T1000 (cell line): ENCODE measurements at places on chromosomes 1 and 21.

- DNase-seq = no peak
Measured at GRCh38 chr1:27346991-27347624, 5.3 kb downstream of the SYTL1 start.

DNA sequence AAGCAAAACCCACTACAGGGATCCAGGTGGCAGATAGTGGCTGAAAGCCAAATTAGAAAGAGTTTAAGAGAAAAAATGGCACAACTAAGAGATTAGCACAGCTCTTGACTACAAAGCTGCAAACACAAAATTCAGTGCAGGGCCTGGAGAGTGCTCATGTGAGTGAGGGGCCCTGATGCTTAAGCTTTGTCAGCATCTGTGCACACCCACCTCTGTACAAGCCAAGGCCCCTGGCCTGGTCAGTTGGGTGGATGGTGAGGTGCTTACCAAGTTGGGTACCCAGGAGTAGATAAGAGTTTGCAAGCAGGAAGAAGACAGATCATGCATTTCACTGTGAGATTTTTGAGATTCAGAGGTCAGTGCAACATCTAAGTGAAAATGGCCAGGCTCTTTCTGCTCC lies 62.7 kb upstream of the ATP1B1 start:
- no peak for DNase-seq

GRCh38 chr1:10510520-10511493 lies 36.1 kb downstream of the PEX14 start:
- DNase-seq = peak; percentile 55

DNA sequence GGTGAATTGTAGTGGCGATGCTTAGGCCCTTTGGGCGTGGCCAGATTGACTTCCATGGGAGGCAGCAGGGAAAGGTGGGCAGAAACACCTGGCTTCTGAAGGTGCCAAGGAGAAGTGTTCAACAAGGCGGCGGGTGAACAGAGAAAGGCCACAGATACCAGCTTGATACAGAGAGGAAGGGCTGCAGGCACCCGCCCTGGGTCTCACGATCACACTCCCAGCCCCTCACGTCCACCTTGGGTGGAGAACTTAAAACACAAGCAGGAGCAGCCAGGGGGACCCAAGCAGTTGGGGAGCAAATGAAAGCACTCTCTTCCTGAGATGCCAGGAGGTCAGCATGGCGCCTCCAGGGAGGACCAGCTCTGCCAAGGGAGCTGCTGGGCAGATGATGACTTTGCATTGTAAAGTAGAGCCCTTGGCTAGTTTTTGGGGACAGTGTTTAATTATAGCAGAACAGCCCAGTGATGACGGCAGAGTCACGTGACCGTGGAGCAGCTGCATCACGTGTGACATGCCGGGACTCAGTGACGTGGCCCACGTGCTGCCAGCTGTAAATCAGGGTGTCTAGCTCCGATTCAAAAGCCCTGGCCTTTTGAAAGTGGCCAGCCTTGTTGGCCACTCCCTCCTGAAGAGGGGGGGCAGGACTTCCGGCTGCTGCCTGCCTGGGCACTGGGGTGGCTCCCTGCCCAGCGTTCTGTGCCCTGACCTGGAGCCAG lies 19.0 kb downstream of the SLC37A1 start:
- no peak for DNase-seq

DNA sequence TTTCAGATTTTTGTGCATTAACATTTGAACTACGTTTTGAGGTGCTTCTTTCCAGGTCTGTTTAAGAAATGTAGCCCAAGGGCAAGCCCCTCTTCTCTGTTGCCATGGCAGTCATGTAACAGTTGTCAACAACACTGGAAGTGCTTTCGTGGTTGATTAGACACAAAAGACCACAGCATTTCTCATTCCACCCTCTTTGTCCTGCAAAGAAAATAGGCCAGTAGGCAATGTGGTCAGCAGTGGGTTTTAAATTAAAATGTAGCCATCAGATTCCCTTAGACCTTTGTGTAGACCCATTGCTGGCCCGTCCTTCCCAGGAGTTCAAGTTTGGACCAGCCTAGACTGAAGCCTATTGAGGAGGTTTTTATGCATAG lies 35.4 kb downstream of the VANGL1 start:
- DNase-seq = no peak

GRCh38 chr1:45304311-45305081 lies 22.2 kb upstream of the HPDL start:
- no peak for DNase-seq

DNA sequence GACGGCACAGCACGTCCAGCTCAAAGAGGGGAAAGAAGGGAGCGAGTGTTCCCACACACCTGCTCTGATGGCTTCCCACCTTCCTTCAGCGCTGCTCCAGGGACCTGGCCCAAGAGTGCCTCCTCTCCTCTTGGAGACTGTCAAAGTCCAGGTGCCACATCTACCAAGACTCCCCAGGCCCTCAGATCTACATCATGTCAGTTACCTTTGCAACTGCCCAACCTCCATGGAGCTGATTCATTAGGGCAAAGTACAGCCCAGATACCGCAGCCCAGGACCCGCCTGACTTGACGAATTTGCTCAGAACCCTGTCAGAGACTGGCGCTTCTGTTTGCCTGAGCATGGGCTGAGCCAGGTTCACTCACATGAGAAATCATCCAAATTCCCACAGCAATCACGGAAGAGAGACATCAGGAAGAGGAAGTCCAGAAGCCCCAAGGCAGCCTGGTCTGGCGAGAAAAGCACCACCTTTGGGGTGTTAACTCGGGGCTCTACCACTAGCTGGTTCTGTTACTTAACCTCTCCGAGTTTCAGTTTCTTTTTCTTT lies at the start of gene SEC16B:
Gene SEC16B (minus strand): TSS at position 234 of the 547 bp plus-strand sequence. CDS start 2,077 bp downstream, outside the sequence.
- no peak for DNase-seq

DNA sequence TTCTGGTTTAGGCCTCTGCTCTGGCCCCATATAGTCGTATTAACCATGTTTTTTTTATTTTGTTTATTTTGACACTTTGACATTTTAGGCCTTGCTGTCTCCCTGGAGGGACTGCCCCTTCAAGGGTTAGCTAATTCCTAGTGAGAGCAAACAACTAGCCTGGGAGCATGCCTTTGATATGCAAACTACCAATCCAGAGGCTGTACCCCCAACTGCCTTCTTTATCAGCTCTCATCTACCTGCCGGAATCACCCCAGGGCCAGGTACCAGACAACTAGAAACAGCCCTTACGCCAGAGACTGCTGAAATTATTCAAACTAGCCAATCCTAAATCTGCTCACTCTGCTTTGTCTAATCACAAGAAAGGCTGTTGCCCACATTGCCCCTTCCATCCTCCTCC lies 13.0 kb upstream of the ST6GALNAC5 start:
- no peak for DNase-seq

GRCh38 chr21:41928621-41929220 lies 25.1 kb downstream of the C2CD2 start:
- no peak for DNase-seq

- no peak for DNase-seq
Measured at GRCh38 chr21:42262831-42263231, 43.9 kb downstream of the ABCG1 start.

DNA sequence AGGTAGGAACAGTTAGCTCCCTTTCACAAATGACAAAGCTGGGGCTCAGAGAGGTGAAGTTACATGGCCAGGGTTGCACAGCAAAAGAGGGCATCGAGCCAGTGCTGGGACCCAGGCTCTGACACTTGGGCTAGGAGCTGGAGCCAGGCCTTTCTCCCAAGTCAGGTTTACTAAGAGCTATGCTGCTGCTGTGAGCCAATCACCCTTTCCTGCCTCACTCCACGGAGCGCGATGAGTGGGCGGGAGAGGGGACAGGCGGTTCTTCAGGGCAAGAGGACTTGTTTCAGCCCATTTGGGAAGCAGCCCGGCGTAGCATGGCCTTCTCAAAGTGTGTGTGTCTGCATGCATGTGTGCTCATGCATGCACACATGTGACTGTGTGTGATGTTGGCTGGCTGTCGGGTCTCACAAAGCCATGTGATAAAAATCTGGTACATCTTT lies 10.6 kb downstream of the ID3 start:
- no peak for DNase-seq

DNA sequence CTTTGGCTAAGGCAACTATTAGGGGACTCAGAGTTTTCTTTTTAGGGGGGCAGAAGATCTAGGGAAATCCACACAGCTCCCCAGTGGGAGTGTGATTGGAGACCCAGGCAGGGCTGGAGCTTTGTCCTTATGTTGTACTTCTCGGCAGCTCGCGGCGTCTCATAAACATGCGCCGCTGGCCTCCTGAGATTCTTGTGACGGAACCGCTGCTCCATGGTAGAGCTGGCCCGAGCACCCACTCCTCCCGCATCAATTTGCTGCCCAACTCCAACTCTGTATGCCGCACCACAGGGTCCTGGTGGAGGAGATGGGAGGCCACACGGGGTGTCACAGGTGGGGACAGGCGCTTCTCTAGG lies 143.9 kb downstream of the GALNT2 start:
- no peak for DNase-seq

DNA sequence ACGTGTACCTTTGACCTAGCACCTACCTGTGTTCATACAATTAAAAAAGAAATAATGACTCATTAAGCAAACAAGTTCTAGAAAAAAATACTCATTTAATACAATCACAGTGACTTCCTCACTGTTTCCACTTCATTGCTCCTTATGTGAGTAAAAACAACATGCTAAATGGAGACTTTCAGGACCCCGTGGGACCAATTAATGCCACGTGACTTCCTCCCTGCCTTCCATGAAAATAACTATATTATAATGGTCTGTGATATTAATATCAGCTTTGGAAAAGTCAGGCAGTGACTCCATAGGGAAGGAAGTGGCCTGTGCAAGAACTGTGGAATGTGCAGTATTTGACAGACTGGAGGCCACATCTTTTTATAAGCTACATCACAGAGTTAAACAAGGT lies 337.8 kb downstream of the HLX start:
- no peak for DNase-seq

DNA sequence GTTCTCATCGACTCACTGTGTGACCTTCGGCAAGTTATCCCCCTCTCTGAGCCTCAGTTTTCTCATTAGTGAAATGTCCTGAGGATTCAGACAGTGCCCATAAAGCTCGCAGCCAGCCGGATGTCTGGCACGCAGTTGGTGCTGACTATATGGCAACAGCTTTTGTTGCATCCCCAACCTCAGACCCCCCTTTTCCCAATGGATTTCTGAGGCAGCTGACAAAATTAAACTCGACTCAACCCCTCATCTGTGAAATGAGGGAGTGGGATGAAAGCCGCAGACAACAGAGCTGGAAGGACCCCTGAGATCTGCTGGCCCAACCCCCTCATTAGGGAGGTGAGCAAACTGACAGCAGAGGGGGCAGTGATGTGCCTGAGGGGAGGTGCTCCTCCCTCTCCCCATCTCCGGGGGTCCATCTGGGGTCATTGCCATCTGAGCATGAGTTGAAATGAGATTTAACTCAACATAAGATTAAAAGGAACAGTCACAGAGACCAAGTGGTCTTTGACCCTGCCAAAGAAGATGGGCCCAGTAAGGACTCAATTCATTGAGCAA lies 40.4 kb downstream of the NKAIN1 start:
- DNase-seq = no peak

DNA sequence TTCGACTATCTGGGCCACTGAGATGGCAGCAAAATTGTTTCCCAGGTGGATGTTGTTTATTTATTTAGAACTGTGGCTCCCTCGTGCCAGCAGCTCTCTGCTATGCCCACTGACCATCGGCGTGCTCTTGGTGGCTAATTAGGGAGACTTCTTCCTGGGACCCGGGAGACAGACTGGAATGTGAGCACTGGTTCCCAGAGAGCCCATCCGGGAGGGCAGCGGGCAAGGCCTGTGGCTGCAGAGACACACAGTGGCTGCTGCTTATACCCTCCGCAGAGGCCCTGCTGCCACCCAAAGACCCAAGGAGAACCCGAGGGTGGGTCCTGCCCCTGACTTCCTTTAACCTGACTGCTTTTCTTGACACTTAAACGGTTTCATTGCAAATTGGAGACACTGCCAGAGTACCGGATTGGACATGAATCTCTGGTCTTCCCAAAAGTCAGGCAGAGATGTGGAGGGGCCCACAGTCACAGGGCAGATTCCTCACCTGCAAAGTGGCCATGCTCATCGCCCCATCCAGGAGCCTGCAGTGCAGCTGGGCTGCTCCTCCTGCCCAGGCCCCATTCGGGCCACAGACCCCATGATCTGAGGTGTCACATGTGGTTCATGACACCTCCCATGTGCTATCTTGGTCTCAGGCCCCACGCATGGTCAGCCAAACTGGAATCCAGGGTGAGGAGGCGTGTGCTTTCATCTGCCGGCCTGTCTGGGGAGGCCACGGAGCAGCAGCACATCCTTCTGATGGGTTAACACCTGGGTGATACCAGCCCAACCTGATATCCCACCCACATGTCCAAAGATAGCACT lies 5.7 kb upstream of the MATN1 start:
- no peak for DNase-seq

DNA sequence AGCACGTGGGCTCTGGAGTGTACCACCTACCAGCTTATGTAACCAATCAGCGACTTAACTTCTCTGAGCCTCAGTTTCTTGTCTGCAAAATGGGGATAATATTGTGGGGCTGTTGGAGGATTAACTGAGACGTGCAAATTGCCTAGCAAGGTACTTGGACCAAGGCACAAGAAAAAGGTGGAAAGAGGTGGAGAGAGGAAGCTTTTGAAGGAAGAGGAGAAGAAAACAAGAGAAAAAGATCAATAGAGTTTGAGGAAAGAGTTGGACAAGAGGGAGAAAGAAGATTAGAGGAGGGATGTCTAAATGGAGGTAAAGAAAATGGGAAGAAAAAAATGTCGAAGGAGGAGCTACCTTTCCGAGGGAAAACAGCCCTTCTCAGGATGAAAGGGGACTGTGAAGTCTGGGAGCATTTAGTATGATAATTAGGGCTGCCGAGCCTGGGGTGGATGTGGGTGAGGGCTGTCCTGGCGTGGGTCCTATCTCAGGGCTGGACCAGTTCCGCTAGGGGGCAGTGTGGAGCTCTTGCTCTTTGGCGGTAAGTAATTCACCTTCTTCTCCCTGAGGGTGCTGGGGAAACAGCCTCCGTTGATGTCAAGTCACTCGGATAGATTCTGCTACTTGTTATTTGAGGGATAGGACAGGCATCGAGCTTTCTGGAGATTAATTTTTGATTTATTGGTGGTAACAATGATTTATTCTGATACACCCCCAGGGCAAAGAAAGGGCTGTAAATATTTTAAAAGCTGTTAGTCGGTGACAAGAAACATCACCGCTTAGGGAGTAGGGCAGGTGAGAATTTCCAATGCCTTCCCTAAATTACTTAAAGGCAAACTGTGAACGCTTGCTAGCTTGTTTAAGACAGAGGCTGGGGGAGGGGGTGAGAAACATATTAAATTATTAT lies 79.0 kb upstream of the NFASC start:
- no peak for DNase-seq

DNA sequence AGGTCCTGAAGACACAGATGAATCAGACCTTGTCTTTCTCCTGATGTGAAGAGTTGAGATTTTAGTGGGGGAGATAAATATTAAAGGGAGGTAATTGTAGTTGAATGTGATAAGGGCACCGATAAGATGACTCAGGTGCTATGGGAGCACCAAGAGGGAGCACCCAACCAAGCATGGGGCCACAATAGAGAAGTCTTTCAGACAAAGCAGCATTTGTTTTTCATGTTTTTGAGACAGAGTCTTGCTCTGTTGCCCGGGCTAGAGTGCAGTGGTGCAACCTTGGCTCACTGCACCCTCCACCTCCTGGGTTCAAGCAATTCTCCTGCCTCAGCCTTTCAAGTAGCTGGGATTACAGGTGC lies 16.2 kb downstream of the SZT2 start:
- no peak for DNase-seq
